Stimulated activated CD4-positive, alpha-beta T cell treated with anti-CD3 and anti-CD28 coated beads, Interleukin-1b, Interleukin-23, amount 100 ng/mL, for 48 hours (primary cell): ENCODE measurements at places on chromosomes 3 and 15.

DNA sequence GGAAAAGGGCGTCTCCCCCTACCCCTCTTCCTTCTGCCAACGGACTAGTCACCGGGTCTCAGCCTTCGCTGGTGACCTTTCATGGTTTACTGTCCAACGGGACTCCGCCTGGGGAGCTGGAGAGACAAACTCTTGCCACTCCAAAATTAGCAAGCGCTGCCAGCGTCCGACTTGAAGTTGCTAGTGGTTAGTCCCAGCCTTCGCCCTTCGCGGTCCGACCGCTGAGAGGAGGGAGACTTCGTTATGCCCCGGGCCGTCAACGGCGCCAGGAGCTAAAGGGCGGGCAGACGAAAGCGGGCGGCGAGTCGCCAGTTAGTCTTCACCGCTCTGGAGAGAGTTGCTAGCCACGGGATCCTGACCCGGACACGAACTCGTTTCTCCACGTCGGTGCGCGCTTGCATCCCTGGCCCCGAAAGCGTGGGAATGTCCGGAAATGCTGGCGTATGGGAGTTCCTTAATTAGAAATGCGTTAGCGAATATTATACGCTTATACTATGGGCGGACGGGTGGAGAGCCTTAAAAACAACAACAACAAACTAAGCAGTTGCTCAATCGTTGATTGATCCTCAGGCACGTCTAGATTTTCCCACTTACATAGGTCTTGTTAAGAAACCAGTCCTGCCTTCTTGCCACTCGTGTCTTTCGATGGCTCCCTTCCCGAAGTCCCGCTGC is 716 bp downstream of the SMC4 start:
- peak; percentile 35 for DNase-seq

- no peak for DNase-seq
These were observed 276.7 kb downstream of the NFKBIZ start for GRCh38 chr3:102125994-102126368.

DNA sequence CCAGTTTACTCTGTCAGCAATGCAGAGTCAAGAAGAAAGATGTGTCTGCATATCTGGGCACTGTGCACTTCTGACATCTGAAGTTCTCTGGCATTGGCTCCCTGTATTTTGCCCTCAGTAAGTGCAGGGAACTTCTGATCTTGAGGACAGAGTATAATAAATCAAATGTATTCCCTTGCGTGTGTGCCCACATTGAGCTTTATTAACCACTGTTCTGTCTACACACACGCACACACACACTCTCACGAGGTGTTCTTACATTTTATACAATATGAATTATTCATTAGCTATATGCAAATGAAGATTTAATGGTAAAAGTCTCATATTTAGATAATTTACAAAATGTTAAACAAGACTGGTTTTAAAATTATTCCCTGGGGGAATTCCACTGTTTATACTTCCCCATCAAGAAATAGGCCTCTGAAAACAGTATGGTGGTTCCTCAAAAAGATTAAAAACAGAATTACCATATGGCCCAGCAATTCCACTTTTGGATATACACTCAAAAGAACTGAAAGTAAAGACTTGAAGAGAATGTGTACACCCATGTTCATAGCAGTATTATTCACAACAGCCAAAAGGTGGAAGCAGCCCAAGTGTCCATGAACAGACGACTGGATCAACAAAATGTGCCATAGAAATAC is 24.6 kb upstream of the ANPEP start:
- DNase-seq: no peak

- DNase-seq: no peak
These were observed 46.8 kb downstream of the ITGA11 start for GRCh38 chr15:68385240-68385561.

GRCh38 chr15:89164712-89165211 is 56.6 kb downstream of the RLBP1 start:
- DNase-seq: no peak

DNA sequence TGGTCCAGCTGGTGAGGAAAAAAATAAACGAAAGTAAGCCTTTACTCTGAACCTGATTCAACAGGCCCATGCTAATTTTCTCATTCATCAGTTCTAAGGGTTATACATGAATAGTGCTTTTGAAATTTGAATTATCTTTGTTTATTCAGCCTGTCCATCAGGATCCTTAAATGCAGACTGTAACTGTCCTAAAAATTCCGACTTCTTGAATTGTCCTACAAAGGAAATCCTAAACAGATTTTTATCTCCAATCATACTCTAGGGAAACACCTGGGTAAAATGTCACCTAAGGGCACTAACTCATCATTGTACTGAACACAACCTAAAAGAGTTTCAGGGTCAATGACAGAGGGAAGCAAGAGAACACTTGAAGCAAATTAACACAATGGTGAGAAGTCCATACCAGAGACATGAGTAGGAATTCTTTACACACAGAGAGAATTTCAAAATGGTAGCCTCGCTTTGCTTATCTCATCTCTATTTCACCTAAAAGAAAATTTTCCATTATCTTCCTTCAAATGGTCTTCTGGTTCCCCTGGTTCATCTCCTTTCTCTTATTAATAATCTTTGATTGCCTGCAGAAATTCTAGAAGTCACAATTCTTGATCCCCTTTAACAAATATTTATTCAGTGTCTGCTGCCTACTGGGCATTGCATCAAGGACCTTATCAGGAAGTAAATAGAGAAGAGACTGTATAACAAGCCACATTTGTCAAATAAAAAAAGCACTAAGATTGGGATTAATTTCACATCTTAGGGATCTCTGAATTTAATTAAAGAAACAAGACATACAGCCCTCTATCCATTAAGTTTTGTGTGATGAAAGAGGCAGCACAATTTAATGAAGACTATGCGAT is 182.7 kb downstream of the MEIS2 start:
- no peak for DNase-seq

- no peak for DNase-seq
These were observed 15.5 kb upstream of the SLITRK3 start for GRCh38 chr3:165211721-165212120.

GRCh38 chr3:2511356-2511755 is 412.7 kb downstream of the CNTN4 start:
- no peak for DNase-seq

DNA sequence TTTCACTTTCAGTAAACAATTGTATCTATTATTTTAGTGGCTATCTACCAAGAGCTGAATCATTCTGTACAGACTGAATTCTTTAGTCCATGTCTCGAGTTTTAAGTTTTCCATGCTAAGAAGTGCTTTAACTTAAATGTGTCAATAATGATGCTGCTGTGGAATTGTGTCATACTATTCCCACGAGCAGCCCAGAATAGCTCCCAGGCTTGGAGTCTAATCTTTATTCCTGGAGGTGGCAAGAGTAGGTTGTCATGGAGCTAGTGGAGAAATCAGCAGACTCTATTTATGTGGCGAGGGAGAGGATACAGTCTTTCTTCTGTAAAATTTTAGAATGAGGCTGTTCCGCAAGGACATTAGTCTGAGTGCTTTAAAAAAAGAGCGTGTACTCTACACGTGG is 207.2 kb downstream of the ROBO2 start:
- no peak for DNase-seq

DNA sequence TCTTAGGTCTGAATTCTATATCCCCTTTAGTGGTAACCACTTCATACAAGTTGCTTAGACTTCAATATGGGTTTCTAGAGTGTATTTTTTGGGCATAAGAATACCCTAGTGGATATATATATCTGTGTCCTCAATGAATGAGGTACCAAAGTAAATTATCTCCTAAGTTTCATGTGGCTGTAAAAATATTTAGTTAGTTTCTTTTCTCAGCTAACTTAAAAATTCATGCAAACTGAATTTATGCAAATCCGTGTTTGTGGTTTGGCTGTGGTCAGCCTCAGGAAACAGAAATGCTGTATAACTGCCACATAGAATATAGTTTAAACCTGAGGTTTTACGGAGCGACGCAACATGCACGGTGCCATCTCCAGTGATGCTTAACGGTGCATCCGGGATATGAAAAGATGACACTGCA is 80.3 kb downstream of the PEX5L start:
- no peak for DNase-seq

DNA sequence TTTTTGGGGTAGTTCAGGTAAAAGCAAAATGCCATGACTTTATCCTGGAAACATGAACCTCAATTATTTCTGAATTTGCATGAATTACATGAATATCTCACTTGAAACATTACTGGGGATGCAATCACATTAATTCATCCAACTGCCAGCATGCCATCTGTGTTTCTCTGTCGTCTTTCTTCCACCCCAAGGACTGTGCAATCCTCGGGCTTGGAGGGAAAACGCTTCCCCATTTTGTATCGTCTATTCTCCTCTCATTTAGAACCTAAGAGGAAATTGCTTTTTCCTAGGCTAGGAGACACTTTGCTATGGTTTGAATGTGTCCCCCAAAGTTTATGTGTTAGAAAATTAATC is 109.4 kb downstream of the SQOR start:
- no peak for DNase-seq

- DNase-seq: no peak
These were observed 722 bp downstream of the STRA6 start for GRCh38 chr15:74201710-74202420.

- DNase-seq: no peak
These were observed 196.5 kb downstream of the UBE3A start for GRCh38 chr15:25242166-25242879.

- DNase-seq: peak; percentile 40
These were observed 219.9 kb upstream of the IGF1R start for GRCh38 chr15:98428253-98428989.

DNA sequence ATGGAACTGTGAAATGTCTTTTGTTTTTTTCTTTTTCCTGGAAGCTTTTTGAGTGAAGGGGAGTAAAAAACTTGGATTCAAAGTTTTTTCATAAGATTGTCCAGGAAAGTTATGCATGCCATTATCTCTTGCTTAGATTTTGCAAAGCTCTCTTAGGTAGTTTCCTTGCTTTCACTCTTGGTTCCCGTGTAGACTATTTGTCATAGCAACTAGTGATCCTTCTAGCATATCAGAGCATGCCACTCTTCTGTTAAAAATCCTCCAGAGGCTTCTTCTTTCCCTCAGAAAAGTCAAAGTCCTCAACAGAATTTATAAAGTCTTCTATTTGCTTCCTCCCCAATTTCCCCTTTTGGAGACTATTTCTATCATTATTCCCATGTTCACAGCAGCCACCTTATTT is 21.1 kb downstream of the GTF2E1 start:
- DNase-seq: no peak

GRCh38 chr3:179837374-179837773 is 184.5 kb downstream of the USP13 start:
- DNase-seq: no peak

DNA sequence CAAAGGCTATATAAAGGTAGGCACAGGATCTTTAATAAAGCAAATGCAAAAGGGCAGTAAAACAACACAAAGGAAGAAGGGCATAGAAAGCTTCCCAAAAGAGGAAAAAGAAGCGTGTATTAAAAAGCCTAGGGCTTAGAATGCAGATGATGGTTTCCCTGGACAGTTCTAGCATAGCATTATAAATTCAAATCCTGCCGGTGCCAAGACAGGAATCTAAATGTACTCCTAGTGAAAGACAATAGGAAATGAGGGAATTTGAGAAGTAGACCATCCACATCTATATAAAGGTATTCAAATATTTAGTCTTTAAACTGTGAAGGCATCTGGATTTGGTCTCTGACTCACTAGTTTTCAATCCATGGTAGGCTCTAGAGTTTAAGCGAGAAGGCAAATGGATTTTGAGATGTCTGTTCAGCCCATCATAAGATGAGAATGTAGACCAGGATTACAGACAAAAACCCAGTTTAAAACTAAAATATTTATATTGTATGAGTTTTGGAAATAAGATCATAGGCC is 431.8 kb downstream of the TBL1XR1 start:
- no peak for DNase-seq
